Activated CD8-positive, alpha-beta T cell treated with anti-CD3 and anti-CD28 coated beads for 36 hours (primary cell): ENCODE measurements at places on chromosomes 6 and 20. TPM values are rescaled to one million over a fixed set of nuclear protein-coding genes. Genes with fewer than 3 reads are reported as not detected.
A peak's percentile ranks its signal among the peaks of the same experiment; 100 is the strongest.

Gene MROH8
- 2.1 TPM for total RNA-seq

Gene SYNDIG1
- total RNA-seq, result not detected

Gene RHAG
- total RNA-seq, result not detected

GRCh38 chr20:62741191-62741691 is 32.6 kb downstream of the NTSR1 start:
- no peaks in the 10 kb centered on the region for H3K27me3 ChIP-seq
- no peak overlapping the region for H3K27ac ChIP-seq
- no peak for DNase-seq
- H3K36me3 ChIP-seq, result no peaks in the 10 kb centered on the region
- peaks cover 28% of the 10 kb centered on the region for H3K4me1 ChIP-seq

- no peaks in the 10 kb centered on the region for H3K4me1 ChIP-seq
- H3K36me3 ChIP-seq, result no peaks in the 10 kb centered on the region
- no peak overlapping the region for H3K27ac ChIP-seq
- H3K4me3 ChIP-seq, result no peak overlapping the region
- no peak for DNase-seq
Observed at GRCh38 chr6:166057431-166057830, 110.2 kb downstream of the TBXT start.

GRCh38 chr20:44644667-44645131 is 6.8 kb downstream of the ADA start:
- H3K4me1 ChIP-seq, result peaks cover 65% of the 10 kb centered on the region
- H3K27ac ChIP-seq, result peak overlapping the region; percentile 96
- peak overlapping the region; percentile 40 for H3K4me3 ChIP-seq
- peaks cover 8% of the 10 kb centered on the region for H3K36me3 ChIP-seq
- DNase-seq, result peak; percentile 64
- H3K27me3 ChIP-seq, result no peaks in the 10 kb centered on the region

Gene TSBP1
- not detected for total RNA-seq

Gene MSH5
- total RNA-seq, result 105 TPM

DNA sequence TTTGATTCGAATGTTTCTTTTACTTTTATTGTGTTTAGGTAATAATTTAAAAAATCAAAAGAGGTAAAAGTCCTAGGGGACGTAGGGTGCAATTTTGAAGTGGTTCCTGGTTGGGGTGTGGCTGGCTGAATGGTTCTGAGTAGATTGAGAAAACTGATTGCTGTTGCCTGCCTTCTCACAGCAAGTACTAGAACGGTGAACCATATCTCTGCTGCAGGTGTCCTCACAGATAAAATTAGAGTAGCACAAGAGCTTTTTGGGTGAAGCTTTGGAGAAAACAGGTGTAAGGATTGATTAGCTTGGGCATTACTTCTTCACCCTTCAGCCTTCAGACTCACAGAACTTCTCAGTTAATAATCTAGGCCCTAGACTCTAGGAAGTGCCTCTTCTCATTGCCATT is 19.8 kb upstream of the GJA10 start:
- DNase-seq, result no peak
- no peaks in the 10 kb centered on the region for H3K4me1 ChIP-seq
- no peaks in the 10 kb centered on the region for H3K27me3 ChIP-seq
- no peak overlapping the region for H3K27ac ChIP-seq
